ENCODE measurements at places on chromosomes 11 and 22.

GRCh38 chr11:87634331-87634730, 540.9 kb downstream of the RAB38 start:
- DNase-seq, result no peak

DNA sequence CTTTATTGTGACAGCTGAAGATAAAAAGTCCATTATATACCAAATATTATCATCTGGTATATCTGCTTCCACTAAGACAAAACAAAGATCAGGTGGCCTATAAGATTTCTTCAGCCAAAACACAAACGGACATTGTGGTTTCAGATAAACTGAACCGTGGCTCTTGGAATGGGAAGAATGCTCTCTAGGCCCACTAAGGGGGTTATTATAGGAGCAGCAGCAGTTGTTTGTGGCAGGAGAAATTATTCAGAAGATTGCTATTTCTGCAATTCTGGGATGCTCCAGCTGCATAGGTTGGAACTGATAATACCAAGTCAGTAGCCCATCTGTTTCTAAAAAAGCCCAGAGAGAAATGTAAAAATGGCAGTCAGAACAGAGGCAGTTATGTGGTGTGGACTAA, 145.3 kb downstream of the NCAM1 start:
- no peak for DNase-seq

DNA sequence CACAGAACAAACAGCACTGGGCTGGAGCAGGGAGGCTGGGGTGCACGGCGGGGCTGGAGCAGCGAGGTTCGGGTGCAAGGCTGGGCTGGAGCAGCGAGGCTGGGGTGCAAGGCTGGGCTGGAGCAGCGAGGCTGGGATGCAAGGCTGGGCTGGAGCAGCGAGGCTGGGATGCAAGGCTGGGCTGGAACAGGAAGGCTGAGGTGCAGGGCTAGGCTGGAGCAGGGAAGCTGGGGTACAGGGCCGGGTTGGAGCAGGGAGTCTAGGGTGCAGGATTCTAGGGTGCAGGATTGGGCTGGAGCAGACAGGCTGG, 198.5 kb downstream of the BRD1 start:
- no peak for DNase-seq

DNA sequence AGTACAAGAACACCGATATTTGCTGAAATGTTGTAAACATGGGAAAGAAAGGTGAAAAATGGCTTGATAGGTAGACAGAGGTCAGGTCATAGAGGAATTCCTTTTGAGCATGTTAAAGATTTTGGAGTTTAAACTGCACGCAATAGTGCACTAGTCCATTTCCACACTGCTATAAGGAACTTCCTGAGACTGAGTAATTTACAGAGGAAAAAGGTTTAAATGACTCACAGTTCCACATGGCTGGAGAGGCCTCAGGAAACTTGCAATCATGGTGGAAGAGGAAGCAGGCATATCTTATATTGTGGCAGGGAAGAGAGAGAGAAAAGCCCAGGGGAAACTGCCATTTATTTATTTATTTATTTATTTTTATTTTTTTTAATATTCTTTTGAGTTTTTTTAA, 5.0 kb downstream of the OR10A5 start:
- no peak for DNase-seq

Data from stimulated activated CD8-positive, alpha-beta memory T cell treated with anti-CD3 and anti-CD28 coated beads, Interleukin-7, amount 100 ng/mL, for 1 hour (primary cell).